Activated CD8-positive, alpha-beta memory T cell treated with anti-CD3 and anti-CD28 coated beads, Interleukin-2, amount 50 U/mL, for 4 hours (primary cell): ENCODE measurements at places on chromosomes 6 and 20.

GRCh38 chr6:111342913-111343312, 140.1 kb downstream of the REV3L start:
- no peak for DNase-seq

DNA sequence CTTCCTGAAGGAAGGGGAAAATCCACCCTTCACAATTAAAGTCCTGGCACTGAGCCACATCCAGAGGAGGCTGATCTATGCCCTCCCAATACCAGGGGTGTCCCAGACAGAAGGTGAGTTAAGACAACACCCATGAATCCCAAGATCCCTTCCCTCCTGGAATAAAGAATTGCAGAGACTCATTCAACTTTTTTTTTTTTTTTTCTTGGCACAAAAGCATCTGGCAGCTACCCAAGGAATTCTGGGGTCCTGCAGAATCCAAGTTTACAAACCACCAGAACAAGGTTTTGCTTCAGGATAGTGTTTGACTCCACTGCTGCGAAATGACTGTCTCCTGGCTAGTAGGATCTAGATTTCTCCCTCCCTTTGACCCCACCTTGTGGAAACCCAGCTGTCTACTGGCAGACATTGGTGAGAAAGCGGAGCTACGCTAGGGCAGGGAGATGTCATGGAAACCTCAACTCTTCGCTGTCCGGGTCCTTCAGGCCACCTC, 37.4 kb downstream of the JAG1 start:
- no peak for DNase-seq

GRCh38 chr6:159093609-159094443, 49.0 kb upstream of the TAGAP start:
- DNase-seq: no peak

GRCh38 chr20:54649511-54649962, 174.1 kb downstream of the DOK5 start:
- peak; percentile 53 for DNase-seq

GRCh38 chr6:87534377-87535047, 55.3 kb downstream of the RARS2 start:
- DNase-seq: no peak

DNA sequence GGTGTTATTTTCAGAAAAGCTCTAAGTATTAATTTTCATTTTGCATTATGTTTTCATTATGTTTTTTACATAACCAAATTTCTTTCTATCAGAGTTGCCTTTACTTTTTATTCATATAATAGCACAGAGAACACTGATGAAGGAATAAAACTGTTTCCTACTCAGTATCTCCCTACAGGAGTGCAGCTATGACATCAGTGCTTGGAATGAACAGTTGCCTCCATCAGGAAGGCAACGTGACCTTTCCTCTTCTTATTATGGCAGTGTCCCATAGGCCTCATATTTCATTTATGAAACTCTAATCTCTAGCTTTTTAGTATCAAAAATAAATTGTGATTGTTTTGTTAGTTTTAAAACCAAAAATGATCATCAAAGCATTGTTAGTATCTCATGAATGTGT, 712.8 kb downstream of the CD109 start:
- no peak for DNase-seq

GRCh38 chr6:149489967-149490366, 5.2 kb upstream of the ZC3H12D start:
- no peak for DNase-seq

GRCh38 chr6:163707387-163708355, 293.2 kb downstream of the QKI start:
- no peak for DNase-seq

- no peak for DNase-seq
Measured at GRCh38 chr20:50799890-50800550, 5.2 kb downstream of the BCAS4 start.

DNA sequence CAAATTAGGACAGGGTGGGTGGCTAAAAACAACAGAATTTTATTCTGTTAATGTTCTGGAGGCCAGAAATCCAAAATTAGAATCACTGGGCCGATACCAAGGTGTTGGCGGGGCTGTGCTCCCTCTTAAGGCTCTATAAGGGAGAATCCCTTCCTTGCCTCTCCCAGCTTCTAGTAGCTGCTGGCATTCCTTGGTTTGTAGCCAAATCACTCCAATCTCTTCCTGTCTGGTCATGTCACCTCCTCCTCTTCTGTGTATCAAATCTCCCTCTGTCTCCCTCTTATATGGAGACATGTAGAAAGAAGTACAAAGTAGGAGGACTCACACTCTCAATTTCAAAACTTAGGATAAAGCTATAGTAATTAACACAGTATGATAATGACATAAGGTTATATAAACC, 102.9 kb upstream of the SIRPA start:
- no peak for DNase-seq

- peak; percentile 11 for DNase-seq
Measured at GRCh38 chr6:170222498-170223471, 68.1 kb downstream of the DLL1 start.

GRCh38 chr6:22227824-22228610, 68.8 kb downstream of the PRL start:
- no peak for DNase-seq

- DNase-seq: no peak
Measured at GRCh38 chr6:34547701-34548644, 8.2 kb downstream of the SPDEF start.

DNA sequence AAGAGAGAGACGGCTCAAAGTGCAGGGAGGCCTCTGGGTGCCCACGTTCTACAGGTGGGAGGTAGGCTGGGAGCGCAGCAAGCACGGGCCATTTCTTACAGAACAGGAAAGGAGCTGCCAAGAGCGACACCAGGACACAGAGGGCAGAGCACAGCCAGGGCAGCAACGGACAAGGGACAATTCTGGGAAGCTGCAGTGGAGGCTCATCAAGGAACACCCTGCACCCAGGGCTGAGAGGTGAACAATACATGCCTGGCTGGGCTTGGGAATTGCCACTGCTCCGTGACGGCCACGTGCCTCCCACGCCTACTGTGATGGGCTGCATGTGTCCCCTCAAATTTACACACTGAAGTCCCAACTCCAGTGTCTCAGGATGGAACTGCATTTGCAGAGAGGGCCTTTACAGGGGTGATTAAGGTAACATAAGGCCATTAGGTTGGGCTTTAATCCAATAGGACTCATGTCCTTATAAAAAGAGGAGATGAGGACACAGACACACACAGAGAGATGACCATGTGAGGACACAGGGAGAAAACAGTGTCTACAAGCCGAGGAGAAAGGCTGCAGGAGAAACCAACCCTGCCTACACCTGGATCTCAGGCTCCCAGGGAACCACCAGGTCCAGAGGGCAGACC, 13.6 kb downstream of the SERPINB6 start:
- no peak for DNase-seq

DNA sequence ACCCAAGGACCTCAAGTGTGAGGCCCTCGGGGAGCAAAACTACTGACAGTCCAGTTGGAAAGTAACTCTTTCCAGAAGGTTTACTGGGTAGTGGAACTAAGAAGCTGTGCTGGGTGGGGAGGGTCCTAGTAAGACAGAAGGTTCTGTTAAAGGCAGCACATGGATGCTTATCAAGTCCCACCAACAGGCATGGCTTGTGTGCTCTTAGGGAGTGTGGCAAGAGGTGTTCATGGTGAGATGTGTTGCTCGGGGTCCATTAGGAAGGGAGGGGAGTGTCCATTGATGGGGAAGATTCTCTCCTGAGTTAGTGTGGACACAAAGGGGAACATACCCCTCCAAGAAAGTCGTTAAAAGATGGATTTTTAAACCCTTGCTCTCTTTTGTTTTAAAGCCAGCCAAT, 120.6 kb downstream of the LY86 start:
- DNase-seq: no peak

DNA sequence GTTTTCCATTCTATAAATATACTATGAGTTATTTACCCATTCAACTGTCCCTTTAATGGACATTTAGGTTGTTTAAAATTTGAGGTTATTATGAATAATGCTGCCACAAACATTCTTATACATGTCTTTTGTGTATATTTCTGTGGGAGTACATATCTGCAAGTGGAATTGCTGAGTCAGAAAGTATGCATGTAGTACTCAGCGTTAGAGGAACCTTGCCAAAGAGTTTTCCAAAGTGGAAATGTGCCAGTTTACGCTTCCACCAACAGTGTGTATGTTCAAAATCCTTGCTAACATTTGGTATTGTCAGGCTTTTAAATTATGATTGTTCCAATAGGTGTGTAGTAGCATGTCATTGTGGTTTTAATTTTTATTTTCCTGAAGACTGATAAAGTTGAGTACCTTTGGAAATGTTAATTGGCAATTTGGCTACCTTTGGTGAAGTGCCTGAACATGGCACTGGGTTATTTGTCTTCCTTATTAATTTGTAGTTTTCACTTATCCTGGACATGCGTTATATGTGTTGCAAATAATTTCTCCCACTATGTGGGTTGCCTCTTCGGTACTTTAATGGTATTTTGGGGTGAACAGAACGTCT, 341.2 kb downstream of the CD83 start:
- no peak for DNase-seq

- DNase-seq: no peak
Measured at GRCh38 chr6:1326535-1327121, 14.7 kb downstream of the FOXQ1 start.

GRCh38 chr6:31068669-31069340, 43.6 kb downstream of the C6orf15 start:
- DNase-seq: peak; percentile 68

GRCh38 chr6:87408721-87409155, 966 bp downstream of the CFAP206 start:
- DNase-seq: no peak

DNA sequence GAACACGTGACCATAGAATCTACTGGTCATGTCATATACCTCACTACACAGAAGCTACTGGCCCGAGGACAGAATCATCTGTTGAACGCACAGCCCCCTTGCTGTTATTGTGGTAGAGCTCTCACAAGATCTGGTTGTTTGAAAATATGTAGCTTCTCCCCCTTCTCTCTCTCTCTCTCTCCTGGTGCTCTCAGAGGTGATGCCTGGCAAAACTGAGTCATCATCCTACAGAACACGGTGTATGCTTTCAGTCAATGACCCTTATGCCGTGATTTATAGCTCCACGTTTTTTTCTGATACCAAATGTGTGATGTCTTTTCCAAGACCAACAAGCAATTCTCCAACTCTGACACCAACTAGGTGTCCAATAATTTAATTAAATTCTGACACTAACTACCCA, 13.0 kb upstream of the RBM24 start:
- no peak for DNase-seq

DNA sequence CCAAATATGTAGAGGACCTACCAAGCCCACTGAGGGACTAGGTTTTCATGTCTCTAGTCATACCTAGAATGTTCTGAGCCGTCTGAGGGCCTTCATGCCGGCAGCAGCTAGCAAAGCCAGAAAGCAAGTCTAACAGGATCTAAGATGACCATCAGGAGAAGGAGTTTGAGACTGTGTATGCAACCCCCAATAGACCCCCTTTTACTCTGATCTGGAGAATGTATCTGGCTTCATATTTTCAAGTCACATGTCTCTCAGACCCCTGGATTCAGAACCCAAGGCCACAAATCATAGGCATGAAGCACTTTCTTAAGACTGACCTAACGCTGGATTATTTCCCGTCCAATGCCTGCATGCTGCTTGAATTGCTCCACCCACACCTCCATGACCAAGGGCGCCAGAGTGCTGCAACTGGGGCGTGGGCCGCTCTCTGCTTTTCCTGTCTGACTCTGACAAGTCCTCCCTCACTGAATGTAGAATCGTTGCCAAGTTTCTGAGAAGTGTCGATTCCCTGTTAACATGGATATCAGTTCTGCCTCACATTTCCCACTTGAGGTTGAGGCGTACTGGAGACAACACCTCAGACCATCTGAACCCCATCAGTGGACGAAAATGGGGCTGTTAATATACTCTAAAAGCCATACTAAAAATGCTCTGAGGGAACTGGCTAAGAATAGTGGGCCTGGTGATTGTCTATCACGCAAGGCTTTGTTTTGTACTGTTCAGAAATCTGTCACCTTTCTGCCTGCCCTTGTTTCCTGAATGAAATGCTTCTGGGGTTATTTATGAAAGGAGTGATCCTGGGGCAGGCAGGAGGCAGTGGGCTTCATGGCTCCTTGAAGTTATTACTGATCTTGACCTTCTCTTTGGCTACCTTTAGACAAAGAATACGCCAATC, 23.9 kb upstream of the ASXL1 start:
- peak; percentile 40 for DNase-seq

- DNase-seq: no peak
Measured at GRCh38 chr20:32474967-32475811, 109.9 kb downstream of the NOL4L start.

- DNase-seq: no peak
Measured at GRCh38 chr6:145756170-145756662, 20.9 kb upstream of the EPM2A start.

DNA sequence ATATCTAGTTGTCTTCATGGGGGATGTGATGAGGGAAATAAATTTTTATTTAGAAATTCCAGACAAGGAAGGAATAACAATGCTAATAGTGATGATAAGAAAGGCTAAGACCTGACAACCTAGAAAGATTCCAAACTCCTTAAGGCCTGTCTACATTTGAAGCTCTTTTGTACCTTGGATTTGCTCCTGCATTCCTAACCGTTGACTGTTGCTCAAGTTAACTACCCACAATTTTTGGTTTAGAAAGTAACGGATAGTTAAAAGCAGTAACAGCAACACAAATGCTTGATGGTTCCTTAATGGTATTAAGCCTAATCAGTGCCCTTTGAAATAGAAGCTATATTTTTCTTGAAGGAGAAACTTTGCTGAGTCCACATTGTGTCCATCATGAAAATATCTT, 52.9 kb downstream of the TRMT11 start:
- no peak for DNase-seq

GRCh38 chr20:1557605-1558004, at the start of gene SIRPD:
SIRPD (minus strand) TSS chr20:1557705; CDS start chr20:1557653, 52 bp downstream.
- no peak for DNase-seq

DNA sequence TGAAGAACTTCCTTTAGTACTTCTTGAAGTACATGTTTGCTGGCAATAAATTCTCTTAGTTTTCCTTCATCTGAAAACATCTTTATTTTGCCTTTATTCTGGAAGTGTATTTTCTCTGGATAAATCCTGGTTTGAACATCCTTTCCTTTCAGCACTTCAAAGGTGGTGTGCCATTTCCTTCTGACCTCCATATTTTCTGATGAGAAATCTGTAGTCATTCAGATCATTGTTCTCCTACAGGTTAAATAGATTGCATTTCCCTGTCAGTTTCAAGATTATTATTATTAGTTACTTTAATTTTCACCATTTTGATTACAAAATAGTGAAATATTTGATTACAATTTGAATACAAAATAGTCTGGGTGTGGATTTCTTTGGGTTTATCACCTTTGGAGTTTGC, 134.5 kb downstream of the CDH26 start:
- no peak for DNase-seq

GRCh38 chr6:51531623-51532022, 555.8 kb downstream of the PKHD1 start:
- no peak for DNase-seq

DNA sequence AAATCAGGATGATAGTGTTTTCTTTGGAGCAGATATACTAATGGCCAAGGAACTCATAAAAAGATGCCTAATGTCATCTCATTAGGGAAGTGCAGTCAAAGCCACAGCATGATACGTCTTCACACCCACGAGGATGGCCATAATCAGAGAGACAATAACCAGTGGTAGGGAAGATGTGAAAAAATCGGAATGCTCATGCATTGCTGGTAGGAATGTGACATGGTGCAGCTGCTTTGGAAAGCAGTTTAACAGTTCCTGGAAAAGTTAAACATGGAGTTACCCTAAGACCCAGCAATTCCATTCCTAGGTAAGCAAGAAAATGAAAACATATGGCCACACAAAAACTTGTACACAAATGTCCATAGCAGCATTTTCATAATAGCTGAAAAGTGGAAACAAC, 29.9 kb downstream of the BCAS1 start:
- DNase-seq: no peak

GRCh38 chr6:15768999-15769398, 106.2 kb upstream of the DTNBP1 start:
- DNase-seq: no peak
